ENCODE measurements at places on chromosomes 1 and 21.
A peak's percentile ranks its signal among the peaks of the same experiment; 100 is the strongest.

- H3K36me3 ChIP-seq = peaks cover 35% of the 10 kb centered on the region
- no peaks in the 10 kb centered on the region for H3K27me3 ChIP-seq
- H3K4me1 ChIP-seq = peaks cover 31% of the 10 kb centered on the region
- peak within 1 kb of the TSS; percentile 96 for H3K4me3 ChIP-seq
Measured at GRCh38 chr1:173477286-173478093, at the start of gene PRDX6. TSS of gene PRDX6 (plus strand) at chr1:173477335. CDS start at chr1:173477398, 63 bp downstream.

GRCh38 chr1:236120721-236121153 is 21.6 kb upstream of the GPR137B start:
- H3K27ac ChIP-seq = no peak overlapping the region
- H3K27me3 ChIP-seq = no peaks in the 10 kb centered on the region
- H3K36me3 ChIP-seq = no peaks in the 10 kb centered on the region
- H3K4me3 ChIP-seq = no peak overlapping the region

- no peaks in the 10 kb centered on the region for H3K4me1 ChIP-seq
- peaks cover 57% of the 10 kb centered on the region for H3K36me3 ChIP-seq
- H3K27me3 ChIP-seq = no peaks in the 10 kb centered on the region
Measured at GRCh38 chr1:55049914-55050278, 10.5 kb downstream of the PCSK9 start.

- H3K4me3 ChIP-seq = no peak overlapping the region
- no peaks in the 10 kb centered on the region for H3K27me3 ChIP-seq
- peak; percentile 60 for DNase-seq
- peaks cover 17% of the 10 kb centered on the region for H3K4me1 ChIP-seq
- H3K36me3 ChIP-seq = no peaks in the 10 kb centered on the region
- no peak overlapping the region for H3K27ac ChIP-seq
Measured at GRCh38 chr1:210360852-210361477, 32.3 kb downstream of the HHAT start.

DNA sequence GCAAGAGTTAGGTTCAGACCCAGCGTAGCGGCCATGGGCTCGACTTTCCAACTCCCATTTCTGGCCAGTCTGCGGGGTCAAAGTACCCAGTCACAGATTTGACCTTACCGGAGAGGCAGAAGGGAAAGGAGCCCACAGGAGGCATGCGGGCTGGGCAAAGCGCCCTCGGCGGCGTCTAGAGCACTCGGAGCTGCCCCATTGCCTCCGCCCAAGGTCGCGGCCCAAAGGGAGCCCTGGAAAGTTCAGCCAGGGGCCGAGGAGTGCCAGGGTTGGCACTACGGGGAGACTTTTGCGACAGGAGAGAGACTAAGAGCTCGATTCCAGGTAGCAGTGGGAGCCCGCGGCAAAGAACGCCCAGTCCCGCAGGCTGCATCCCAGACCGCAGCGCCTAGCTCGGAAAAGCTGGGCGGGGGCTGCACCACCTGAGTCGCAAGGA is 896 bp downstream of the KANK4 start:
- no peaks in the 10 kb centered on the region for H3K4me1 ChIP-seq
- DNase-seq = peak; percentile 55
- H3K4me3 ChIP-seq = peak overlapping the region; percentile 92
- H3K36me3 ChIP-seq = no peaks in the 10 kb centered on the region
- H3K27ac ChIP-seq = no peak overlapping the region
- H3K27me3 ChIP-seq = peaks cover 55% of the 10 kb centered on the region

Data from GM23338 (cell line).